ENCODE measurements at places on chromosomes 5 and 9.

DNA sequence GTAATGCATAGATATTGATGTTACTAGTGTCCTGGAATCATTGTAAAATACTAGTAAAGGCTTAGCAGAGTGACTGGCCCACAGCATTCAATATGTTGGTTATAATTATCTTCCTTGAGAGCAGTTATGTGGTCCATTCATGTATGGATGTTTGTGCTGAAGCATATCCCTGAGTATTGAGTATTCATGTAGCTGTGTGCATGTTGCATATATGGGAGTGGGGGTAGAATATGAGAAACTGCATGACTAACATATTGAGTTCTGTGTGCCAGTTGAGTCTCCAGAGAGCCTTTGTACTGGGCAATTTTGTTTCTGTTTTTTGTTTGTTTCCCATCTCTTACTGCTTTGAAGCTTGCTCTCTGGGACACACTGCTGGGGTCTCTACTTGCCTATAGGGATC is 222.7 kb upstream of the TRIM32 start:
- DNase-seq = no peak

- DNase-seq = no peak
Observed at GRCh38 chr5:137822158-137822764, 45.4 kb upstream of the MYOT start.

- DNase-seq = no peak
Observed at GRCh38 chr9:70481471-70481870, 67.0 kb upstream of the KLF9 start.

DNA sequence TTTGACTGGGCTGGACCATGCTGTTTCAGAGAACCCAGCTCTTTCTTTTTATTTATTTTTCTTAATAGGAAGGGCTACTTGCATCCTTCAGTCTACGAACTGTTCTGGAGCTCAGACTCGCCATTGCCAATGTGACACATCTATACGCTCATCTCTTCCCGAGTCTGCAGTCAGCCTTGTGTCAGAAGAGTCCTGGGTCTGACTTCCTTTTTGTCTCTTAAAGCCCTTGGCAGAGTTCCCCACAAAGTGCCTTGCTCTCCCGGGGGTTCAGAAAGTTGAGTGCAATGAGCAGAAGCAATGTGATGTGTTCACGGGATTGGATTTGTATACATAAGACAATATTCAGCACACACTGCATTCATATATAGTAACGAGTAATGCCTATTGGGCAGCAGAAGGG is 140.4 kb downstream of the ATPSCKMT start:
- no peak for DNase-seq

GRCh38 chr5:35438786-35439185 is 178.9 kb upstream of the SPEF2 start:
- DNase-seq = no peak

- peak; percentile 57 for DNase-seq
Observed at GRCh38 chr5:119274767-119275130, 81.1 kb upstream of the TNFAIP8 start.

DNA sequence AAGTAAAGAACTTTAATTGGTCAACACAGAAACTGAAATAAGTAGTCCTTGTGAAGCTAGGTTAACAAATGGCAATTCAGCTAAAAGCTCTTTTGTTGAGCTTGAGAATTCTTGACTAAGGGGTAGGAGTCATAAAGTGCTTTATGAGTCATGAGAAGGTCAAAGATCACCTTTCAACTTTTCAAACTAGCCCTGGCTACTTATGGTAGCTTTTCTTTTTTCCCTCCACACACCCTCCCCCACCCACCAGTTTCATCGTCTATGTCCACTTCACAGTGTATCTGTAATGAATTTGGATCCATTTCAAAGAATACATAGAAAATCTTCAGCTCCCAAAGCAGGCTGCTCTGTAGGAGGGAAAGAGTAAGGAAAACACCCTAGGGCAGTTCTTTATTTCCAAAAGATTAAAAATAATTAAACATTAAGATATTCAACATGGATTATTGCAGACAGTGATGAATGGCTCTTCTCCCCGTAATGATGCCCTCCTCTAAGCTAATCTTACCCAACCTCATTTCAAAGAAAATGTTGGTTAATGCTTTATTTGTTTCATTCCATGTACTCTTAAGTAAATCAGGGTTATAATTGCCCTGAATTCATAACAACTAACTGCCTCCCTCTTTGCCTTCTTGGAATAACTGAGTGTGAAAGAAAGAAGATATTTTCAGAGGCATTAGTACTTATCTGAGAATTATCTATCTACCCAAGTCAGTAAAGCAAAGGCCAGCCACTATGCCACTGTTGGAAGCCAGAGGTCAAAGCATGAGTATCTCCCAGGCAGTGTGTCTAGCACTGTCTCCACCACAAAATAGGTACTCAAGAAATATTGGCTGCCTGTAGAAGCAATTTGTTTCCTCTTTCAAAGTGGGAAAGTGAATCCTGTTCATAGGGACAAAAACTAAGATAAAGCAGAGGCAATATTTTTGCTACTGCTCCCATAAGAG is 290.6 kb downstream of the PIK3R1 start:
- DNase-seq = no peak

- no peak for DNase-seq
Observed at GRCh38 chr9:2859776-2860379, 16.0 kb upstream of the PUM3 start.

DNA sequence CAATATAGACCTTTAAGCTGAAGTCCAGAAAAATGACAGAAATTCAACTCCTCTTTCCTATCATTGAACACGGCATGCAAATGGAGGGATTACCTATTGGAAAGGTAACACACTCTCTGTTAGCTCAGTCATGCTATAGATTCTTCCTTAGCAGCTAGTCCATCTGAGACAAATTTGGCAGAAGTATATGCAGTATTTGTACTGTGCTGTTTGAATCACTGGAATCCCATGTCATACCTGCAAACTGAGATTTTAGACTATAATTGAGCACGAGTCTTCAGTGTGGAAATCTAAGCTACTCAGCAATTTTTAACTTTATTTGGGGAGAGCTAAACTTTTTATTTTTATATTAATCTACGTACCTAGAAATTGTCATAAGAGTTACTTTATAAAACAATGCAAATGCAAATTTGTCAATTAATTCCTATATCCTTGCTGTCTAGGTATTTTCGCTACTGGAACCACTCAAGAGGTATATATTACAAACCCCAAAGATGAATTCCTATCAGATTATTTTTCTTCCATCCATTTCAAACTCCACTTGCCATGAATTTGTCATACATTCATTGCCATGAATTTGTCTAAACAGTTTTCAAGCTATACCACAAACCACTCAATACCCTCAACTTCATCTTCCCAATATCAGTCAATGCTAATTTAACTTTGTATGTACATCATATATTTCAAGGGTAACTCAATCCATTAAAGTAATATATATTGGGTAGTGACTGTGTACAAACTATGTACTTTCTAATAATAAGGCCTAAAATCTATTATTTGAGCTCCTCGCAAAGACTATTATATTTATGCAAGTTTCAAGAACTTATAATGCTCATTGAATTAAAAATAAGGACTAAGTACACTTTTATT is 224.8 kb downstream of the MEF2C start:
- no peak for DNase-seq

GRCh38 chr9:582775-583174 is 258.7 kb upstream of the DMRT1 start:
- DNase-seq = no peak

- DNase-seq = no peak
Observed at GRCh38 chr9:108921200-108921599, 12.7 kb downstream of the ELP1 start.

DNA sequence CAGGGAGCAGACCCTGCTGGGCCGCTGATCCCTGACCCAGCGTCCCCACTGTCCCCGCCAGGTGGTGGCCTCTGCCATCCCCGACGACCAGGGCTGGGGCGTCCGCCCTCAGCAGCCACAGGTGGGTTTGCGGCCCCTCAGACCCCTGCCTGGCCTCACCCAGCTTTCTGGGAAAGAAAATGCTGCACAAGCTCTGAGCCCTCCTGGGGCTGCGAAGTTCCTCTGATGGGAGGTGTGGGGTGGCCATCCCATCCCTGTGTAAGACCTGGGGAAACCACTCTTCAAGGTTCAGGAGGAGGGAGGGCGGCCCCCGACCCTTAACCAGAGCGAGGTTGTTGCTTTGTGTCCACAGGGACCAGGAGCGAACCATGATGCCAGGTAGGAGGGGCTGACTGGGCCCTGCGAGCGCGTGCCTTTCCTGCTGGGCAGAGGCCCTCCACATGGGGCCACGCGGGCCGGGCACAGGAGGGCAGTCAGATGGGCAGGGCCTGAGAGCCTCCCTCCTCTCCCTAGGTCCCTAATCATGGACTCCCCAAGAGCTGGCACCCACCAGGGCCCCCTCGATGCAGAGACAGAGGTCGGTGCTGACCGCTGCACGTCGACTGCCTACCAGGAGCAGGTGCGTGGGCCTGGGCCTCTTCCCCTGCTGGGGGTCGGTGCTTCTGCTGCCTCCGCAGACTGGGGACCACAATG is 7.7 kb downstream of the NOXA1 start:
- no peak for DNase-seq

DNA sequence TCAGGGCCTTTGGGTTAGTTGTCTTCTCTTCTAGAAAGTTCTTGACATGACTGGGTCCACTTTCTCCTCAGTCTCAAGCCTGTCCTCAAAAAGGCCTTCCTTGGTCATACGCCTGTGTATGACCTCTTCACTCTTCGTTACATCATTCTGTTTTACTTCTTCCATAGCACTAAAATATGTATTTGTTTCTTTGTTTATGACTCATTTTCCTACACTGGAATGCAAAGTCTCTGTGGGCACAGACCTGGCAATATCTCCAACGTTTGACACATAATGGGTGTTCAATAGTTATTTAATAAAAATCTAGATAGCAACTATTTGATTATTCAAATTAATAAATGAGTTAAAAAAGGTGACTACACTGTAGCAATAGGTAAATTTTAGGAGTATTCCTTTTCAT is 85.1 kb downstream of the YIPF5 start:
- DNase-seq = no peak

- no peak for DNase-seq
Observed at GRCh38 chr5:13246053-13246452, 698.4 kb downstream of the DNAH5 start.

DNA sequence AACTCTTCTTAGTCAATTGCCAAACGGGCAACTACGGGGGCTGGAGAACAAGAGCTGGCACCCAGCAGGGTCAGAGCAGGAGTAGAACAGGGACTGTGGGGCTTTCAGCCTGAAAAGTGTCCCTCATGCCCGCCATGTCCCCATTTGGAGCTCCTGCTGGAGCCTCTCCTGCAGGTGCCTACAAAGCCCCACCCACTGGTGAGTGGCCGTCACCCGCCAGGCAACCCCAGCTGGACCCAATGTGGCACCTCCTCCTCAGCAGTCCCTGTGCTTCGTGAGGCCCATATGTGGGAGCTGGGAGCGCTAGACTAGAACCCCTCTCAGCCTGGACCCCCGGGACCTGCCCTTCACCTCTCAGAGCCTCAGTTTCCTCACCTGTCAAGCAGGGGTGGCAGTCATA is 40.9 kb downstream of the VAV2 start:
- no peak for DNase-seq

Measured in pulmonary artery endothelial cell (primary cell).